Ascending aorta (tissue), 2 donors: ENCODE measurements at places on chromosomes 2 and 18.

DNA sequence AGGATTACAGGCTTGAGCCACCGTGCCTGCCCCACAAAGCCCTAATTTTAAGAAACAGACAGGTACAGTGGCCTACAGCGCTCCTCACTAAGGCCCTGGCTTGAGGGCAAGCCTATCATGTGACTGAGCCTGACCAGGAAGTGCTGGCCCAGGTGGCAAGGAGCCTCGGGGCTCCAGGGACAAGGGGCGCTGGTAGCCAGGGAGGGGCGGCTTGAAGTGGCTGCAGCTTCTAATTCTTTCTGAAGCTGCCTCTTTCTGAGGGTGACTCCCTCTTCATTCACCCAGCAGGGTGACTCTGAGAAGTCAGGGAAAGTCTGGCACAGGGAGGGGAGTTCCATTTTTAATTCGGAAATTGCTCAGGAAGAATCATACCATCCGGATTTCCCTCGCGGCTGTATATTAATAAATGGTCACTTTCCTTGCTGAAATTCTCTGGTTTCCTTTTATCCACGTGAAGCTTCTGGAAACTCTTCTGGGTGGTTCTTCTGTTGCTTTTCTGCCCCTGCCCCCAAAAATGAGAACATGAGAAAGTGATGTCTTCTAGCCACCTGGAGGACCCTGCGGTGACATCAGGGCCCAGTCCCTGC is 115.7 kb downstream of the FAM210A start:
- no peak for DNase-seq

DNA sequence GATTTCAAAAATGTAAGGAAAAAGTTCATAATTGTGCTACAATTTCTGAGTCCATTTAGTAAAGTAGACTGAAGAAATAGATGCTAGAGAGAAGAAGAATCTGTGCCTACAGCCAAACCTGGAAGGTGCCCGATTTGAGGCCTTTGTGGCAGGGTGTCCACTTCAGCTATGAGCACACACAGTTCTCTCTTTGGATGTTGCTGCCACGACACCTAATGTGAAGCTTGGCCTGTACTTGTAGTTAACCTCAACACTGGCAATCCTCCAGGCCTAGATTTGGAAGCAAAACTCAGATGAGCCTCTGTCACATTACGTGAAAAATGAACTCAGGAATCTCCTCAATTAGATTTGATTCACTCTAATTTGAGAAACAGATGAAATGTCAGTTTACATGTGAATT is 90.1 kb upstream of the LRP1B start:
- DNase-seq, result no peak

GRCh38 chr2:171882089-171882769 is 11.8 kb downstream of the SLC25A12 start:
- DNase-seq, result no peak

DNA sequence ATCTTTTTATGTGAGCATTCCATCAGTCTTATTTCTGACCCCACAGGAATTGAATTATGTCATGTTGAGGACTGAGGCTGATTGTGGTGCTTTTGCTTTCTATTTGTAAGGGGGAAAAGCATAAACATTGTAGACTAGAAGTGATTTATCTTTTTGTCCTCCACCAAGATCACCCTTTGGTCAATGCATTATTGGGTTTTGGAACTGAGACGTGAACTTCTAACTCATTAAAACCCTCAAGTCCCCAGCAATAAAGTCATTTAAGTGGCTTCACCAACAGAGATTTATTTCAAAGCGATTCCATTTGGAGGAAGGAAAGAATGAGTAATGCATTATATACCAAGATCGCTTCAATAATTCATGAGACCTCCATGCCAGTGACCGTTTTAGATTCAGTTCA is 75.5 kb upstream of the TXNDC2 start:
- no peak for DNase-seq
